ENCODE measurements at places on chromosomes 2 and 18. TPM values are rescaled to one million over a fixed set of nuclear protein-coding genes. Genes with fewer than 3 reads are reported as not detected.

MARCO gene
- not detected for total RNA-seq

DNA sequence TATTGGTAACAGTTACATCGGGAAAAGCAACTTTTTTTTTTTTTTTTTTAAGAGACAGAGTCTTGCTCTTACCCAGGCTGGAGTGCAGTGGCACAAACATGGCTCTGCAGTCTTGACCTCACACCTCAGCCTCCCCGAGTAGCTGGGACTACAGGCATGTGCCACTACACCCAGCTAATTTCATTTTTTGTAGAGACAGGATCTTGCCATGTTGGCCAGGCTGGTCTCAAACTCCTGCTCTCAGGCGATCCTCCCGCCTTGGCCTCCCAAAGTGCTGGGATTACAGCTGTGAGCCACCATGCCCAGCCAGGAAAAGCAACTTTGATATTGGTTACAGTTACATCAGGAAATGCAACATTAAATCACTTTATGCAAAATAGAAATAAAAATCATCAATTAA is 4.6 kb downstream of the ITGB1BP1 start:
- no peak for DNase-seq

GRCh38 chr2:208892203-208892602 is 485.6 kb downstream of the PTH2R start:
- DNase-seq = no peak

- no peak for DNase-seq
These were observed 230.6 kb upstream of the SP5 start for GRCh38 chr2:170484552-170484951.
